ENCODE measurements at places on chromosomes 12 and 14.
A peak's percentile ranks its signal among the peaks of the same experiment; 100 is the strongest.

- DNase-seq = no peak
Observed at GRCh38 chr12:55036326-55037115, 16.7 kb downstream of the NEUROD4 start.

DNA sequence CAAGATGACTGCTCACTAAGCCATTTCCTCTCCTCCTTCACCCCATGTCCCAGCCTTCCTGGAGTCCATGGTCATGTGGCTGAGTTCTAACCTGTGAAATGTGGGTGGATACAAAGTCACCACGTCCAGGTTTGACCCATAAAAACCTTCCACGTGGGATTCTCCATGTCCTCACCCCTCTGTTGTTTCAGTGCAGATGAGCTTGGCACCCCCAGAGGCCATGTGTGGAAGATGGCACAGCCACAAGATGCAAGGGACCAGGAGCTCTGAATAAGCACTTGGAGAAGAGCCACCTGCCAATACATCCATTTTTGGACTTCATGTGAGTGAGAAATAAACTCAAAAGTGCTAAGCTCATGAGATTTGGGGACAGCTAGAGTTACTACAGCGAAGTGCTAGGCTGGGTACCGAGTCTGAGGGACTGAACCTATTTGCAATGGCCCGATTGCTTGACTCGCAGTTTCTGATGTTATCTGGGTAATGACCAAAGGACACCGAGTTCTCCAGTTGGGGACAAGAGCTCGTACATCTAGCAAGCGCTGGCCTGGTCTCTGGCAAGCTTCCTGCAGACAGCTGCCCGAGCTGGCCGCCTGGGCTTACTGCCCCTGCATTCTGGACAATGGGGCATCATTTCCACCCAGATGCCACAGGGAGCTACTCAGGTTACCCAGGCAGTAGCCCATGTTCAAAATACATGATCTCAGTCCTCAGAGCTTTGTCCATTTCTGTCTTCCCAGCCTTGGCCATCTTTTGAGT lies 7.7 kb upstream of the SLC24A4 start:
- no peak for DNase-seq

GRCh38 chr12:53761306-53761705 lies 9.5 kb upstream of the CISTR start:
- no peak for DNase-seq

GRCh38 chr12:119258556-119258955 lies 76.0 kb upstream of the CCDC60 start:
- no peak for DNase-seq

DNA sequence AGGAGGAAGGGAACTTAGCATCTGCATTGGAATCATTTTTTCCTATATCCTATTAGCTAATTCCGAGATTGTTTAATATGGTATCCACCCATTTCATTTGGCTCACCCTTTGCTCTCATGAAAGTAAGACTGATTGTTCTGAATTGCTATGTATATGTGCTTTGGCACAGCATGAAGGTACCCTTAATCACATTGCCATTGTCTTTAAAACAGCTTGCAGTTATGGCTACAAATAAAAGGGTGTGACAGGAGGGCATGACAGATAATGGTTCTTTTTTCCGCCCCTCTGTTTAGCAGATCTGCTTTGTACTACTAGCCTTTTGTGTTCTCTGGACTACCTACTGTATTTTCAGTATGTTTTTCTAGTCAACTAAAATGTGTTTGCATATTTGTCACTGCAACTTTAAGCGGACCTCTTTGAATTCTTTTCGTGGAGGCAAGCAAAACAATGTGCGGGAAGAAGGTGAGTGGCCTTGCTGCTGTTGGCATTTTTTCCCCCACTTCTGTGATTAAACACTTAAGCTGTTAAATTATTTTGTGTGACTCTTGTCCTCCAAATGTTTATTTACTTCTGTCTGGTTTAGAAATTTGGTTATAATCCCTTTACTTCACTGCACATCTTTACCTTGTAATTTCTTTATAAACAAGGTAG lies 35.8 kb downstream of the FBXO34 start:
- DNase-seq = no peak

DNA sequence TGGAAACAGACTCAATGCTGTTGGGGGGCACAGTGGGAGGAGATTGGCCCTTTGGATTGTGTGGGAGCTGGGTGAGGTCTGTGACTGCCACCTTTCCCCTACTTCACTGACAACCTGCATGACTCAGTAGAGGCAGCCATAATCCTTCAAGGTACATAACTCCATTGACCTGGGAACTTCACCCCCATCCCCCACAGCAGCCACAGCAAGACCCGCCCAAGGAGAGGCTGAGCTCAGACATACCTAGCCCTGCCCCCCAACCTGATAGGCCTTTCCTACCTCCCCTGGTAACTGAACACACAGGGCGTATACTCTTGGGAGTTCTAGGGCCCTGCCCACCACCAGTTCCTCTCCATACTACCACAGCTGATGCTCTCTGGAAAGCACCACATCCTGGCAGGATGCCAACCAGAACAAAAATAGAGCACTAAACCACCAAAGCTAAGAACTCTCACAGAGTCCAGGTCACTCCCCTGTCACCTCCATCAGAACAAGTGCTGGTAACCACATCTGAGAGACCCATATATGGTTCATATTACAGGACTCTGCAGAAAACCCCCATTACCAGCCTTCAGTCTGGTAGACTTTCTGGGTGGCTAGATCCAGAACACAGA lies 703.9 kb downstream of the FSCB start:
- no peak for DNase-seq

DNA sequence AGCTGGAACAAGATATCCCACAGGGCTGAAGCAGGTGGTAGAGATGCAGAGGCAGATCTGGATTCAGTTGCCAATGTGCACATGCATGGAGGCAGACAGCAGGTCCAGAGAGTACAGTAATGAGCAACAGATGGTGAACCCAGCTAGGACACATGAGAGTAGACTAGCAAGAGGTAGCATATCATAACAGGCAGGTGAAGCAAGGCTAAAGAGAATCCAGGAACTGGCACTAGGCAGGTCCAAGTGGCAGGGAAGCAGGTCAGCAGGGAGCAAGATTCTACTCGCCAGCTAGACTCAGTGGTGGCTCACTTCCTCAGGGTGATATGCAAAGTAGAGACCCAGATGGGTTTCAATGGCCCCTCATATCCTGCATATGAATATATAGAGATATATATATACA lies 15.3 kb upstream of the MYF6 start:
- DNase-seq = no peak

GRCh38 chr12:95215949-95216348 lies 1.3 kb downstream of the FGD6 start:
- DNase-seq = peak; percentile 68

- DNase-seq = no peak
Observed at GRCh38 chr12:67802731-67803130, 154.2 kb downstream of the DYRK2 start.

- DNase-seq = no peak
Observed at GRCh38 chr12:98149691-98150210, 365.6 kb upstream of the TMPO start.

DNA sequence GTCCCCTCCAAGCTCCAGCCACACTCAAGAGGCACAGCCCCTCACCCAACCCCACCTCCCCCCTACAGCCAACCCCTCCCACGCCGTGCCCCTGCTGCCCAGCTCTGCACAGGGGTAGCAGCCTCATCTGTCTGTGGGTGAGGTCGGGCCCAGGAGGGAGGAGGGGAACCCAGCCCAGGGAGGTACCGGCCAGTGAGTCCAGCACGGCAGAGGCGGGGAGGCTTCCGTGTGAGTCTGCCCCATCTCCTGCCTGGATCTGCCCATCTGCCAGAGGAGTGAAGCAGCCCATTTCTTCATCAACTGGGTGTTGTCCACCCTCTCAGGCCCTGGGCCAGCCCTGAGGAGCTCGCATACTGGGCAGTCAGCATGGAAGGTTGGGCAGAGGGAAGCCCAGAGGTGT lies 54.2 kb downstream of the CCNK start:
- DNase-seq = no peak

GRCh38 chr12:89721291-89721987 lies 12.8 kb upstream of the ATP2B1 start:
- no peak for DNase-seq

GRCh38 chr12:64730588-64730969 lies 28.6 kb downstream of the GNS start:
- no peak for DNase-seq

DNA sequence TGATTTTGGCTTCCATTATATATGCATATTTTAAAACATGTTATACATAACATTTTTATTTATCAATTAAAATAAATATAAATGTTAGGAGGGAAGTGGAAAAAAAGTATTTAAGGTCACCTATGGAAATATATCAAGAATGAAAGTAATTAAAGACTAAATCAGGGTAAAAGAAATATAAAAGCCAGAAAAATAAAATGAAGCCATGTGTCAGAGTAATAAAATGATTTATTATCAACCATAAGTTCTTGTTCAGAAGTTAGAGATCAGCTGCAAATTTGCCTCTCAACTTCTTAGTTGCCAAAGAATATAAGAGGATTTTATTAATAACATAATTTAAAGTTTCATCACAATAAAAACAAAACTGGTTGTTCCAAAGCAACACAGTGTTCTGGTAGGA lies 121.9 kb downstream of the ANO6 start:
- no peak for DNase-seq

Data from fibroblast of skin of scalp (primary cell).